ENCODE measurements at places on chromosomes 4 and X.

GRCh38 chrX:356385-357034 lies 30.2 kb downstream of the PPP2R3B start:
- no peak for DNase-seq

DNA sequence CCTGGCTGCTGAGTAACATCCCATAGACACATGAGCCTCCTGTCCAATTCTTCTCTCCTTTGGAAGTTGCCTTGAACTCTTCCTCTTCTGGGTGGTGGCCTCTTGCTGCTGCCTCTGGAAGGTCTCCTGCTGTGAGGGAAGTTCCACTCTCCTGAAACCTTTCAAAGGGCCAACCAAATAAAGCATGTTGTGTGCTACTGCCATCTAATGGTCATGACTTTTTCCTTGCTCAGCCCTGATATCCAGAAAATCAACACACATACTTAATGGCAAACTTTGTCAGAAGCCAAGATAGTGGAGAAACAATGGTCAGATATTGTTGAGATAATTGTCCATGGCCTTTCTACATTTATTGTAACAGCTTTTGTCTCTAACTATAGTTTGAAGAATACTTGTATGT lies 19.1 kb upstream of the ZXDA start:
- no peak for DNase-seq

GRCh38 chr4:7854697-7855370 lies 84.8 kb downstream of the AFAP1 start:
- DNase-seq, result no peak

DNA sequence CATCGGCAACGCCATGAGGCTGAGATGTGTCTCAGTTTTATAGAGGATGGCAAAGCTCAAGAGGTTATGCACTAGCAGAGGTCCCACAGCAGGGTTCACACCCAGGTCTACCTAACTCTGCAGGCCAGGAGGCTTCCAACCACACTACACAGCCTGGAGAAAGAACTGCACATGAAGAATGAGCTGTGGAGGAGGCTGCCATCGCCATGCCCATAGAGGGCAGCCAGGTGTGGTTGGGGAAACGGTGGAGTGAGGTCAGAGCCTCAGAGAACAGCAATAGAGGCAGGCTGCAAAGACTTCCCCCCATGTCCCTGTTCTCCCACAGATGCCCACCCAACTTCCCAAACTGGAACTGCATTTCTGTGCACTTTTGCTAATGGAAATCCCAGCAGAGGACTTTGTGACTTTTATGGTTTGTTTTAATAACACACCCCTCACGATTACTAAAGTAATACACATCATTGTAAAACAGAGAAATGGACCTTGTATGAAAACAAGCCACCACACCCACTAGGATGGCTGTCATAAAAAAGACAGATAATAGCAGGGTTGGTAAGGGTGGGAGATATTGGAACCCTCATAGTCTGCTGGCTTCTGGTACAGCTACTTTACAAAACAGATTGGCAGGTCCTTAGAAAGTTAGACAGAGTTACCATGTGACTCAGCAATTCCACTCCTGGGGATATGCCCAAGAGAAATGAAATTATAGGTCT lies 58.9 kb upstream of the PROM1 start:
- DNase-seq, result no peak

DNA sequence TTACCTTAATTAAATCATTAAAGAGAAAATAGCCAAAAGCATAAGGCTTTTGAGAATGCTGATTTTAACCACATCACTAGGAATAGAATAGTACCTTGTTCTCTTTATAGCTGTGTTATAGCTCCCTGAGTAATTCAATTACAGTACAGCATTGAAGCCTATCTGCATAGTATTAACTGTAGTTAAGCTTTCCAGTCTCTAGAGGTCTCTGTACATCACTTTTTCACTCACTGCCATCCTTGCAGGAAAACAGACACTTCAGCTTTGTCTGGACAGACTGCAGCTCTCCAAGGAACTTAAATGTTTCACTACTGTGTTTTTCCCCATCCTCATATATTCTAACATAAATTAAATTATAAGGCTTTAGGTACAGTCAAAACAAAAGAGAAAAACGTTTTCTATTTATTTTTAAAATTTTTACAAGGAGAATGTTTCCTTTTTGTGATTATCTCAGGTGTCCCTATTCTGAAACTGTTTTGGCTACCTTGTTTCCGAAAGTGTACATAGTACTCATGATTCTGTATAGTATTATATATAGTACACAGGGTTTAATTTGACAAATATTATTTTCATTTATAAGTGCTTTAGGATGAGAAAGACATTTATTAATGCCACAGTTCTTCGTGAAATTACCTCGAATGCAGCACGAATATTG lies 407.9 kb downstream of the PCDH18 start:
- DNase-seq, result peak; percentile 52

GRCh38 chr4:86596807-86597206 lies 2.7 kb downstream of the PTPN13 start:
- no peak for DNase-seq

DNA sequence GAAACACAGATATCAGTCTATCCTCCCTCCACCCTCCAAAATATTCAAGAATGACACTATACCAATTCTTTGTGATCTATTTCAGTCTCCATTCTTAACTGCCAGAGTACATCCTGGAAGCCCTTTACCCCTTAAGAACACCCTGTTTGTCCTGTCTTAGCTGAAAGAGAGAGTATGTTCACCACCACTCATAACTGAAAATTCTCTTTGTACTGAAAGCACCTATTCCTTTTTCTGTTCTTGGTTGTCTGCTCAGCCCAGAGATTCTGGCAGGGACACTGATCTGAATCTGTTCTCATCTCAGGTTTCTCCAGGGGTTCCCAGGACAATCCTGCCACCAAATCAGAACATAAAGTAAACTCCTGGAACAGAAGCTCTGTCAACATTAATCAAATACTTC lies 25.4 kb upstream of the EREG start:
- no peak for DNase-seq

DNA sequence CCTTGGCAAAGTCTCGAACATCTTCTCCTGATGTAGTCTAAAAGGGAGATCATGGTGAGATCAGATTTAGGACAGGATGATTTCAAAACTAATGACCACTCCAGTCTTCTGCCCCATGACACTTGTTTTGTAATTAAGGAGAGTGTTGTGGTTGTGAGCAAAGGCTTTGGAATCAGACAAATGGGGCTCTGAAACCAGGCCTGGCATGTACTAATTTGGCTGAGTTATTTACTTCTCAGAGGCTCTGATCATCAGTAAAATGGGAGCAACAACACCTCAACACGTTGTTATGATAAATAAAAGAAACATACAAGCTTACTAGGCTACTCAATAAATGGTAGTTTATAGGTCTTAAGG lies 106.9 kb upstream of the FTHL17 start:
- no peak for DNase-seq

DNA sequence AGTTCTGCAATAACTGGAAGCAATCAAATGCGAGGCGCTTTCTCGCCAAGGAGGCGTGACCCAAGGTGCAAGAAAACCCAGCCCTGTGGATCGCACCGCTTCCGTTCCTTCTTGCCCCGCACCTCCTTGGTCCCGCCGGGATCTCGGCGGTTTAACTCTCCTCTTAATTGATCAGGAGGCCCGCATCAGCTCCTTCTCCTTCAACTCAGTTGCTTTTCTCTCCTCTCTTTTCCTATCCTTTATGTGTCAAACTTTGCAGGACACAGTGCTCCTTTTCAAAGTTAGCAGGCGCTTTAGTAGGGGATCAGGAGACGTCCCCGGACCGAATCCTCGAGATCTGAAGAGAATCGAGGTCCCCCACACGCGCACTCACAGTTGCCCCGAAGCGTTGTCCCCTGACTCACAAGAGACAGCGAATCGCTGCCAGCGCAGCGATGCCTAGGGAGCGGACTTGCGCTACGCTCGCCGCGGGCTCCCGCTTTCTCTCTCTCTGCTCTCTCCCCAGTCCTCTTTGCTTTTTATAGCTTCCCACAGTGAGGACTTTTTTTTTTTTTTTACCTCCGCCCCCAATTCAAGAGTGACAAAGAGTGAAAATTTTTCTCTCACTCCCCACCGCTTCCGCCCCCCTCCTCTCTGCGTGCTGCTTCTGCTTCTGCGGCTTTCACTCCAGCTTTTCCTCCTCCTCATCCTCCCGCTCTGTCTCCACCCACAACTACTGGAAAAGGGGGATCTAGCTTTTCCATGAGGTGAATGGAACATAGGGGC lies at the start of gene DKK2:
Gene DKK2 (minus strand): TSS at position 495 of the 765 bp plus-strand sequence. CDS start 722 bp downstream, outside the sequence.
- peak; percentile 72 for DNase-seq

GRCh38 chrX:24396931-24397279 lies 36.5 kb downstream of the SUPT20HL1 start:
- DNase-seq, result peak; percentile 25

GRCh38 chrX:18702362-18703195 lies 4.9 kb upstream of the PPEF1 start:
- no peak for DNase-seq

DNA sequence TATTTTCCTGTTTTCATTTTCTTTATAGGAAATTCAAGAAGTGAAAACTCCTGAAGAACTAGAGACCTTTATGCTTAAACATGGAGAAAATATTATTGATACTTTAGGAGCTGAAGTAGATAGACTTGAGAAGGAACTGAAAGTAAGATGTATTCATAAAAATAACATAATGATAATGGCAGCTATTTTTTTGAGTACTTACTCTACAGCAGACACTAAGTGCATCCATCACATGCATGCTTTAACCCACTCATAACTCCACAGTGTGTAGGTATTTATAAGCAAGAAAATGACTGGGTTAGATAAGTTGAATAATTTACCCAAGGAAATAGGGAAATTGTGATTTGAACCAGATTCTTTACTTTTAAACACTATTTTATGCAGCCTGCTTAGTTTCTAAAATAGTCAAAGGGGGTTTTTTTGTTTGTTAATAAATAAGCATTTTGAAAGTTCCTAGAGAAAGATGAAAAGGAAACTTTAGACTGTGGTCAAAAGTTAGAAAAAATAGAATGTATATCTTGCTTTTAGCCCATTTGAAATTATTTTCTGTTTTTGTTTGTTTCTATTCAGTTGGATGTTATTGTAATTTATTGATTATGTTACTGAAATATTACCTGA lies 74.2 kb downstream of the BEND4 start:
- no peak for DNase-seq

- DNase-seq, result no peak
Measured at GRCh38 chr4:94665500-94666404, 92.0 kb upstream of the BMPR1B start.

DNA sequence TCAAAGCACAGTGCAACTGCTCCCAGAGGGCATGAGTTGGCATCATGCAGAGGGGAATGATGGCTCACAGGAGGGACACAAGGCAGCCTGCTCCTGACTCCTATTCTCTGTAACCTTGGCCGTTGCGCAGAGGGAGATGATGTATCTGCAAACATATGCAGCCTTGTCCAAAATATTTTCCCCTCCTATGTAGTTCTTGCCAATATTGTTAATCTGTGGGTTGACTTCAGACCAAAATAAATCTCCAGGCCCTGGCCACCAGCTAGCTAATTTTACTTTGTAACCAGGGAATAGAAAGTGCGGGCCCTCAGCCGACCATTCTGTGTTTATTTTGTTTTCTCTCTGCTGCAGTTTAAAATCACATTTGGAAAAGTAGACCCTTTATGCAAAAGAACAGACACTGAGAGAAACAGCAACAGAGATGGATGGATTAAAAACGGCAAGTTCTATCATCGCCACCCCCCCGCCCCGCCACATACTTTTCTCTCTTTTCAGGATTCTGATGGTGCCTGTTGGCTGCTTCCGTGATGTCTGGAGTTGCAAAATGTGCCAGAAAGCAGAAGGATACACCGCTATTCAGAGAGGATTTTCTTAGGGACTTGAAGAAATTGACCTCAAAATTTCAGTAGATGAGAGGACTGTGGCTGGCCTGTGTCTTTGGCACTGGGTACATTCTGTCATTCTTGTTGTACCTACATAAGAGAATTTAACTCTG lies 185.3 kb upstream of the BCOR start:
- DNase-seq, result peak; percentile 46

- no peak for DNase-seq
Measured at GRCh38 chr4:2396781-2397368, 21.6 kb downstream of the ZFYVE28 start.

DNA sequence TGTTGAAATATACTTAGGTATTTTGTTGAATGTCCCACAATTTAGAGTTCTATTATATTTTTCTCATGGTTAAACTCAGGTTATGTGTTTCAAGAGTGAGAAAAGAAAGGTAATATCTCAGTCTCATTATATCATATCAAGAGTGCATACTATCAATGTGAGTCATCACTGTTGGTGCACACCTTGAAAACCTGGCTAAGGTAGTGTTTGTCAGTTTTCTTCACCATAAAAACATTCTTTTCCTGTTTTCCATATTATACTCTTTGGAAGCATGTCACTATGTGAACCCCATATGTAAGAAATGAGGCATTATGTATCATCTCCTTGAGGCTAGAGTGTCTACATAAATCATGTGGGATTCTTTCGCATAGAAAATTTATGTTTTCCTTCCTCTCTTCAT lies 307.6 kb upstream of the CTSO start:
- DNase-seq, result no peak

DNA sequence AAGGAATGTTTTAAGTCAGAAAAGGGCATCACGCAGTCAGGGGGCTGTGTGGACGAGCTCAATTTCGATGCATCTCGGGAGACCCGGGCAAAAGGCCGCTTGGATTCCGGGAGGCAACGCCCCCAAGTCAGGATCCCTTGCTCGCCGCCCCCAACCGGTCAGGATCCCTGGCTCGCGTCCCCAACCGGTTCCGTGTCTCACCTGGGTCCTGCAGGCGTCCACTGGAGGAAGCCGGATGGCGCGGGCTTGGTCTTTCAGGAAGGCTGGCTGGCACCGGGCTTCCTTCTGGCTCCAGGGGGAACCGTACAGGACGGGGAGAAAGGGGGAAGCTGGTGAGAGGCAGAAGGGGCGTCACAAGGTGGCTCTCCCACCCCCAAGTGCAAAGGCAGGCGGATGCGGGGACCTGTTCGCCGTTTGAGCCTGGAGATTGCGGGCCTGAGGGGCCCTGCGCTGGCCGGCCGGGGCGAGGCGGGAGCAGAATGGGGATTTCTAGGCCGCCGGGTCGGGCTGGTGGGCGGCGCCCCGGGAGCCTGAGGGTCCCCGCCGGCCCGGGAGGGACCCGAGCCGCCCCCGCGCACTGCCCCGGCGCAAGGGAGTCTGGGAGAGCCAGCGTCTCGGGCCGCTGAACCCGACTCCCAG lies 84.7 kb downstream of the HPRT1 start:
- DNase-seq, result no peak

DNA sequence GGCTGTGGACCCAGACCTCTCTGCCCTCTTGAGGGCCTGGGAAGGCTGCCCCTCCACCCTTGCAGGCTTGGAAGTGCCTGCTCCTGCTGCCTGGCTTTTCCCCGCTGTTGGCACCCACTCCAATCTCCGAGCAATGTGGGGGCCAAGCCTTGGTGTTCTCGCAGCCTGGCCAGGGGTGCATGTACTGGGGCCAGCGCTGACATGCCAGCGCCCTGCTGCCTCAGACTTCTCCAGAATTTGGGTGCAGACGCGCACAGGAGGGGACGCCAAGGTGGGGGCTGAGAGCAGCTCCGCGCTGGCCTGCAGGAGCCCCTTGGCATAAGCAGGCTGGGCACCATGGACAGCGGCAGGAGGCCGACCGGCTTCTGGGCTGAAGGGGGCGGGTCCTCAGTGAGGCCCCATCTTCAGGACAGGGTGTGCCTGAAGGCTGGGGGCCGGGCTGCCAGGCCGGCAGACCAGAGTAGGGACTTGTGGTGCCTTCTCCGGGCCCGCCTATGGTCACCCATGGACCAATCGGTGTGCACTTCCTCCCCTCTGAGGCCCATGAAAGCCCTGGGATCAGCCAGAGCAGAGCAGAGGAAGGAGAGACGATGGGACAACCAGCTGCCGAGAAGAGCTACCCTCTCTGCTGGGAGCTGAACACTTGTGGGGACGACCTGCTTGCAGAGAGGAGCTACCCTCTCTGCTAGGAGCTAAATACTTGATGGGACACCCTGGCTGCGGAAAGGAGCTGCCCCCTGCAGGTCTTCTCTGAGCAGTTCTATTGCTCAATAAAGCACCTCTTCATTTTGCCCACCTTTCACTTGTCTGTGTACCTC lies 118.3 kb downstream of the DNAAF6 start:
- DNase-seq, result peak; percentile 17
